CD8-positive, alpha-beta memory T cell (primary cell): ENCODE measurements at places on chromosomes 11 and 22. TPM values are rescaled to one million over a fixed set of nuclear protein-coding genes. Genes with fewer than 3 reads are reported as not detected.

The YIF1A gene
- polyA plus RNA-seq: 61.7 TPM

The EFCAB6 gene
- 0.22 TPM for polyA plus RNA-seq

The GGA1 gene
- polyA plus RNA-seq: 34.9 TPM

The RAB39A gene
- polyA plus RNA-seq: not detected

The NRIP3 gene
- polyA plus RNA-seq: 0.10 TPM

The ROBO4 gene
- not detected for polyA plus RNA-seq

The ACRV1 gene
- polyA plus RNA-seq: not detected

The NPTXR gene
- 1.0 TPM for polyA plus RNA-seq

The PIH1D2 gene
- polyA plus RNA-seq: not detected

The OR9I1 gene
- polyA plus RNA-seq: not detected

The KIAA1671 gene
- 2.6 TPM for polyA plus RNA-seq

The KRTAP5-3 gene
- not detected for polyA plus RNA-seq

The C22orf23 gene
- polyA plus RNA-seq: not detected

The LGR4 gene
- 0.07 TPM for polyA plus RNA-seq

The ADAMTS15 gene
- not detected for polyA plus RNA-seq

The SHANK3 gene
- not detected for polyA plus RNA-seq

The ACTN3 gene
- polyA plus RNA-seq: not detected
